Iris pigment epithelial cell (primary cell): ENCODE measurements at places on chromosomes 13 and 19.

DNA sequence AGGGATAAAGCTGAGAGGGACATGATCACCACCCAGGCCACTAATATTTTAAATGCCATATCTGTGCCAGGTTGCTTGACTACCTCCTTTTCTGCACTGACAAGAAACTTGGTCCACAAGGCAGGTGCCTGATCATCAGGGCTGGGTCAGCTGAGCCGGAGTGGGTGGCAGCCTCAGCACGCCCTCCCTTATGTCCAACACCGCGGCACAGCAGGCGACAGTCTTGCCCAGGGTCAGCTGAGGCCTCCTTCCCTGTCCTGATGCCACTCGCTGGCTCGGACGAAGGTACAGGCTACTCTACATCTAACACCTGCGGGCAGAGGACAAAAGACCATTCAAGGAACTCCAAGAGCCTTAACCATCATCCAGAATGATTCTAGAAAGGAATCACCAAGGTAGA is 16.9 kb downstream of the ZC3H4 start:
- DNase-seq = no peak

- peak; percentile 59 for DNase-seq
These were observed 4.6 kb upstream of the SIGLEC10 start for GRCh38 chr19:51422053-51422448.

- DNase-seq = no peak
These were observed 28.7 kb downstream of the CAPN12 start for GRCh38 chr19:38715555-38715954.

DNA sequence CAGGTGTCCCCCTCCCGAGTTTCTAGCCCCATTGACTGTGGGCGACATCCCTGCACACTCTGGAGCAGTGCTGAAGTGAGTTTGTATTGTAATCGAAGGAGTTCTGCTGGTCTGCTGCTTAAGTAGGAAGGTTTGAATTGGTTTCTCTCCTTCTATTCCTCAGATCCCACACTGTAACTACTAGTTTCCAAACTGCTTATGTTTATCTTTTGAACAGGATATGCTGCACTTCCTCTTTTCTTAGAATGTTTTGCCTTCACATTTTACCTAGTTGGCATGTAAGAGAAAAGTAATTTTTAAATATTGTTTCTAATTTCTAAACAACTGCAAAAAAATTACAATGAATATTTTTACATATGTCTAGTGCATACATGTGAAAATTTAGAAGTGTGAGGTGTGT is 511.8 kb downstream of the KLF12 start:
- DNase-seq = no peak

- DNase-seq = no peak
These were observed 780.2 kb upstream of the SLITRK1 start for GRCh38 chr13:84662491-84662890.

DNA sequence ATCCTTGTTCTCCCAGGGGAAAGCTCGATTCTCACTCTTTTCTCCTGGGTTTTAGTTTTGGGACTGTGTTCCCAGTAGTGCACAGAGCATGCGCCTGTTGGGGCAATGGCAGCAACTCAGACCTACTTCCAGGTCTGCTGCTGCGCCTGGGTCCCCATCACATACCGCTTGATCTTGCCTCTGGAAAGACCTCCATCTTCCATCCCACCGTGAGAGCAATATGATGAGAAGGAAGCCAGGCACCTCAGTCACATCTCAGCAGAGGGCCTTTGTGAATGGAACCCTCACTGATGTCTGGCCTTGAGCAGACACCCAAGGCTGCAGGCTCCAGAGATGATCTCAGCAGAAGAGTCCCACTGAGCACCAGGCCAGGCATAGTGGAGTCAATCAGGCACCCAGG is 176.8 kb upstream of the ZNF507 start:
- DNase-seq = no peak

GRCh38 chr19:2014731-2015607 is 545 bp downstream of the BTBD2 start:
- no peak for DNase-seq

DNA sequence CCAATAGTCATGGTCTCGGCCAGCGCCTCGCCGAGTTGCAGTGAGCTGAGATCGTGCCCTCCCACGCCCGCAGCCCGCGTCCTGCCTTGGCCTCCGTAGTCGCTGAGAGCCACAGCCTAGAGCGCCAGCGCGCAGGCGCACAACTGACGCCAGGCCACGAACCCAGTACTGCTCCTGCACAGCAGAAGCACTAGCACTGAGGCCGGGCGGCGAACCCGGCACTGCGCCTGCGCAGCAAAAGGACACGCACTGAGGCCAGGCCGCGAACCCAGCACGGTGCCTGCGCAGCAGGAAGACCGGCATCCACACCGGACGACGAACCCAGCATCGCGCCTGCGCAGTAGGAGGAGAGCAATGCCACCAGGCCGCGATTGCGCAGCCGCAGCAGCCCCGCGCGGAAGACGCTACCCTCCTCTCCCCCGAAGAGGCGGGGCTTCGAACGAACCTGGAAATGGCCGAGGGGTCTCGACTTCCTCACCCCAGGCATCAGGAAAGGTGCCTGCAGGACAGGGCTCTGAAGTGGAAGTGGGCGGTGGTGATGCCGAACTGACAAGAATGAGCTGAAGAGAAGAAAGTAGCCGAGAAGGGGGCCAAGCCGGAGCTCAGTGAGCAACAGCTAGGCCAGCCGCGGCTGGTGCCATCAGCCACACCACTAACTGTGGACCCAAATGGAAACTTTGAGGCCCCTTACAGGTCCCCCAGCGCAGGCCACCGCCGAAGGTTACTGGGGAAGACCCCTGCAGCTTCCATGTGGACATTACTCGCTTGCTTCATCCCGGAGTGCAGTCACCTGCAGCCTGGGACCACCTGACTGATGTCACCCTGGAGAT is 7.5 kb downstream of the F10 start:
- DNase-seq = no peak

- DNase-seq = no peak
These were observed 114.0 kb upstream of the SLC7A1 start for GRCh38 chr13:29709407-29710069.

GRCh38 chr13:108609353-108609752 is 20.1 kb upstream of the MYO16 start:
- DNase-seq = peak; percentile 65

GRCh38 chr19:10602330-10603083 is 15.4 kb upstream of the AP1M2 start:
- DNase-seq = peak; percentile 69

DNA sequence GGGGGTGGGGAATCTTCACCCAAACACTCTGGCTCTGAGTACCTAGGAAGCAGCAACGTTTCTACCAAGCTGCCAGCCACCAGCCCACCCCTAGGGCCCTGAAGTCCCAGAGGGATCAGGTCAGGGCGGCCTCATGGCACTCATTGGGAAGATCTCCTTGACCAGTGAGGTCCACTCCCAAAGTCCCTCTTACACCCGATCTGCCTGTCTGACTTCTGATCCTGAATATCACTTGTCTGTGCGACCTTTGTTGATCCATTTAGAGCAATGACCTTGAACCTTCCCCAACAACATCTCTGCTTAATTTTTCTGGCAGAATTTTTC is 2.1 kb upstream of the GNA15 start:
- DNase-seq = no peak

DNA sequence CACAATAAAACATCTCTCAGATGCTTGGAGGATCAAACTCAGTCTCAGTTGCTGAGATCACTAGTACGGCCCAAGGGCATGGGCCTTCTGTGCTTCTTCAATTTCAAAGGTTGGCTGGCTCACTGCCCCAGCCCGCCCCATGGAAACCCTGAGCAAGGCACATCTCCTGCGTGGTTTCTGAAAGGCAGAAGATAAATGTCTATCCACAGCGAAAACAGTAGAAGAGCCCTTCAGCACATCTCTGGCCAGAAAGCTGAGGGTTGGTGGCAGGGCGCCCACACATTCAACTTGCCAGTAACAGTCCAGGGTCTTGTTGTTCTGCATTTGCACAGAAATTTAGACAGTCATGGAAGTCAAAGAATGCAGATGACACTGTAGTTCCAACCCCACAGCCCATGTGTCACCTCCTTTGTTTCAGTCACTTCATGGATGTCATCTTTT is 24.0 kb upstream of the KATNAL1 start:
- DNase-seq = no peak
